ENCODE measurements at places on chromosomes 3 and 15.

- no peaks in the 10 kb centered on the region for H3K36me3 ChIP-seq
- no peaks in the 10 kb centered on the region for H3K27me3 ChIP-seq
- H3K4me3 ChIP-seq = no peak overlapping the region
- peaks cover 20% of the 10 kb centered on the region for H3K4me1 ChIP-seq
- peak overlapping the region; percentile 73 for H3K27ac ChIP-seq
- DNase-seq = no peak
Observed at GRCh38 chr3:71076361-71077002, 507.0 kb downstream of the FOXP1 start.

DNA sequence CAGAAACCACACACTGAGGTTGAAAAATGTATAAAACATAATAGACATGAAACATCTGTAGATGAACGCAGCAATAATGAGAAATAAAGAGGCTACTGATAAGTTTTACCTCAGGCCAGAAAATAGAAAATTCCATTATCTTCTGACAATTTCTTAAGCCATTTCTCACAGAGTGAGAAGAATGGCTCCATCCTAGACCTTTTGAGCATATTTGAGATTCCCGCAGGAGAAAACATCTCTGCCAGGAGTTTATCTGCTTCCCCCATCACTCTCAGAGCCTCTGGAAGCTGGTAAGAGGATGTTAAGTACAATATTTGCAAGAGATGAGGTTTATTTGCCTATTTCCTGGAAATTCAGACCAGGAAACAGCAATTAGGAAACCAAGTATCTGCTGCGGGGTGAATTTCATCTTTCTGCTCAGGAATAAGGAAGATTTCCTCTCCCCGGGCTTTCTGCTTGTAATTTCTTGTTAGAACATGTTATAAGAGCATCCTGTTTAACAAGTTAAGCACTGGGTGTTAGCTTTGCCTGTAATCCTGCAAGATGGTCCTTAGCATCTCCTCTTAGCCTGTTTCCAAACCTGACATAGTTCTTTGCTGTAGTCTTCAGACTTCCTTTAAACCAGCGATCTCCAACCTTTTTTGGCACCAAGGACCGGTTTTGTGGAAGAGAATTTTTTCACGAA lies 54.8 kb downstream of the ATP13A4 start:
- no peaks in the 10 kb centered on the region for H3K4me1 ChIP-seq
- H3K27me3 ChIP-seq = no peaks in the 10 kb centered on the region
- no peak overlapping the region for H3K4me3 ChIP-seq
- H3K36me3 ChIP-seq = no peaks in the 10 kb centered on the region
- H3K27ac ChIP-seq = no peak overlapping the region

DNA sequence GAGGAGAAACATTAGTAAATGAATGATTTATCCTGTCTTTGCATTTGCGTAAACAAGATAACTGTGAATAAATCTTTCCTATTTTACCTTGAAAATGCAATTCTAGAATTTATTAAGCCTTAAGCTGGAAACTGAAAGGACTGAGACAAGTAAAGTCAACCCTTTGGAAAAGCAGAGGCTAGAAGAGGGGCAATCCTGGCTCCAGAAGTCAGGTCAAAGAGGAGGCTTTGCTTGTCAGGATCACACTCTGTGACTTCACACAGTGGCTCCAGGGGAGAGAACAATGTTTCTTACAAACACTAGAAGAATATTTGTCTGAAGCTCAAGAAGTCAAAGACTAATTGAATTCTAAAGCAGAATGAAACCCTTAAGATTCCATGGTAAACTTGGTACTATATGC lies 530.4 kb downstream of the NAALADL2 start:
- H3K27ac ChIP-seq = no peak overlapping the region
- no peaks in the 10 kb centered on the region for H3K27me3 ChIP-seq
- no peak overlapping the region for H3K4me3 ChIP-seq
- DNase-seq = no peak
- H3K4me1 ChIP-seq = peaks cover 4% of the 10 kb centered on the region

DNA sequence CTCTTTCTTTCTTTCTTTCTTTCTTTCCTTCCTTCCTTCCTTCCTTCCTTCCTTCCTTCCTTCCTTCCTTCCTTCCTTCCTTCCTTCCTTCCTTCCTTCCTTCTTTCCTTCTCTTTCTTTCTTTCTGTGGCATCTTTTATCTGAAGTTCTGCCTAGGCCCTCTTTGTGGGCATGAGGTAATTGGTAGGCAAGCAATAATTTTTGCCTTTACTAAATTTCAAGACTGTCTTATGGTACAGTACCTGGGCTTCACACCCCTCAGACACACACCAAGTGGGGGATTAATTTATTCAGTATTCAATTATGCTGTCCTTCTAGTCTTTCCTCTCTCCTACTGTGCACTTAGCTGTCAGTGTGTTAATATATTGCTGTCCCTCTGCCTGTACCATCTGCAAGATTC lies 155.5 kb downstream of the OXSM start:
- H3K4me3 ChIP-seq = no peak overlapping the region
- H3K27me3 ChIP-seq = no peaks in the 10 kb centered on the region
- H3K4me1 ChIP-seq = no peaks in the 10 kb centered on the region

DNA sequence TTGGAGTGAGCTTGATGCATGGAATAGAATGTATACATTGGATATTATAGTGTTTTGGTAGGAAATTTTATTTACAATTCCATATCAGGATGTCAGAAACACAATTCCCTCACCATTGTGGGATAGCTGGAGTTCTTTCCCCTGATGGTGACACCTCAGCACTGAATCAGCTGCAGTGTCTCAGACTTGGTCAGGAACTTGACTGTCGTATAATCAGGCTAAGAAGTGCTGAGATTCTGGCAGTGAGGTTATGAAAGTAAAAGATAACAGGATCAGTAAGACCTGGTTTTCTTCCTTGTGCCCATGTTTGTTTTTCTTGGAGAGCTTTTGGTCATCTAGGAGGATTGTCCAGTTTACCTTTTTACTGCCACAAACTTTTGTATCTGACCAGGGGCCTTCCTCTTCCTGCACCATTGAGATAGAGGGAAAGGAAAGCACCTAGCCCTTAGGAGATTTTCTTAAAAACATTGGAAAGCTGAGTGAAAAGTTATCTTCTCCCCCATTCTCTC lies 27.3 kb upstream of the ST3GAL6 start:
- H3K27me3 ChIP-seq = no peaks in the 10 kb centered on the region
- H3K4me3 ChIP-seq = peak overlapping the region; percentile 84
- H3K4me1 ChIP-seq = peaks cover 6% of the 10 kb centered on the region

GRCh38 chr15:29792426-29793159 lies 29.7 kb downstream of the TJP1 start:
- H3K36me3 ChIP-seq = peaks cover 32% of the 10 kb centered on the region

DNA sequence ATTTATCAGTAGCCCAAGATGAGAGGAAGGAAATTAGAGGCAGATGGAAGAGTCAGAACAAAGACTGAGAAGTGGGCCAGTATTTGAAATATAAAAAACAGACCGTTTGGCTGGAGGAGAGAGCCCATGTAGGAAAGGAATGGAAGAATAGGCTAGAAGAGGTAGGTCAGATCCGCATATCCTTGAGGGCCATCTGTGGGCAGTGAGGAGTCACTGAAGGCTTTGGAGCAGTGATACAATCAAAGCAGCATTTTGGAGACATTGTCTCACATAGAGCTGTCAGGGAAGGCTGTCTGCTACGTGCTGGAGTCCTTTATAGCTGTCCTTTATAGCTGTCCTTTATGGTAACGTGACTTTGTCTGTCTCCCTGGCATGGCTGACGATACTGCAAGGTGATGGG lies 92.0 kb upstream of the VEPH1 start:
- no peaks in the 10 kb centered on the region for H3K27me3 ChIP-seq
- no peak overlapping the region for H3K4me3 ChIP-seq
- no peak overlapping the region for H3K27ac ChIP-seq

- no peaks in the 10 kb centered on the region for H3K27me3 ChIP-seq
- H3K4me1 ChIP-seq = no peaks in the 10 kb centered on the region
- no peak within 1 kb of the TSS for H3K27ac ChIP-seq
Observed at GRCh38 chr3:151203051-151203420, at the start of gene GPR171. Gene GPR171, minus strand, starts transcription at chr3:151203216. Its CDS starts 3,830 bp downstream, at chr3:151199386.

DNA sequence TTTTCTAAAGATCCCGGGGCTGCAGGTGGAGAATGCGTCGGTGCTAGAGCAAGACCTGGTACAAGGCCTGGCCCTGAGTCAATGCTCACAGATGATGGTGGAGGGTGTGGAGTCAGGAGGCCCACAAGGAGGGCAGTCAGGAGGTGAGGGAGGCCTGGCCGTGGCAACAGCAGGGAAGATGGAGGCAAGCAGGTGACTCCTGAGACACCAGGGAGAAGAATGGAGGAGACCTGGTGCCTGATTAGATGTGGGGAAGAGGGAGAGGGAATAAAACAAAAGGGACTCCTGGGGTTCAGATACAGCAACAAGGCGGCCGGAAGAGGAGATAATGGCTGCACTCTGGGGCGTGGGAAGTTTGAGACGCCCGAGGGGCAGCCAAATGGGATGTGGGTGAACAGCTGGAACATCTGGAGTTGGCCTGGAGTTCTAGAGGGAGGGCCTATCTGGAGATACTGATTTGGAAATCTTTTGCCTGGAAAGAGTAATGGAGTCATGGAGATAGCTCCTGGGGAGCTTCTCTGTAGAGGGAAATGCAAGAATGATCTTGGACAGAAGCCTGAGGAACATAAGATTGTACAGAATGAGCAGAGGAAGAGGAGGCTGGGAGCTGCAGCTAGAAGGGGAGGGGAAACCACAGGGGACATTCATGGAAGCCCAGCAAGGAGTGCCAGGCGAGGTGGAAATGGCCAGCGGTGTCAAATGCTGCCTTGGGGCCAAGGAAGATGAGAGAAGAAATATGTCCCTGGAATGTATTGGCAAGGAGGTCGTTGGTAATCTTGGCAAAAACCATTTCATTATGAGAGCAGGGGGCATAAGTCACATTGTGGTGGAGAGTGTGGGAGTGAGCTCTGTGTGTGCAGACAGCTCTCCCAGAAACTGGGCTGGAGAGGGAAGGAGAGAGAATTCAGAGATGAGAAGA lies 67.5 kb upstream of the CORO2B start:
- H3K4me1 ChIP-seq = no peaks in the 10 kb centered on the region
- no peaks in the 10 kb centered on the region for H3K36me3 ChIP-seq
- H3K27me3 ChIP-seq = no peaks in the 10 kb centered on the region

DNA sequence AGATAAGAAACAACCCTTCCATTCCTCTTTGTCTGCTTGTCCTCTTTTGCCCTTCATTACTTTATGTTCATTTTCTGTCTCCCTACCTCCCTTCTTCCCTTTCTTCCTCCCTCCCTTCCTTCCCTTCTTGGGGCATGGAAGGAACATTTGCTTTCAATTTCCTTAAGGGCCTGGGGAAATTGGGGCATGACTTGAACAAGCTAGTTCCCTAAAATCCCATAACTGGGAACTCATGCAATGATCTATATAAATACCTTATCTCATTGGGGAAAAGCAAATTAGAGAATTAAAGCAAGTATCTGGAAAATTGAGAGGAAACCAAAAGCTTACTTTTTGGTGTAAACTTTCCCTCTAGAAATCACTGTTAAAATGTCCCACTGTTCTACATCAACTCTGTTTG lies 35.7 kb downstream of the BOC start:
- no peak for DNase-seq
- H3K4me1 ChIP-seq = peaks cover 42% of the 10 kb centered on the region
- H3K27me3 ChIP-seq = no peaks in the 10 kb centered on the region
- H3K27ac ChIP-seq = no peak overlapping the region
- H3K36me3 ChIP-seq = no peaks in the 10 kb centered on the region

- no peak for DNase-seq
- H3K4me3 ChIP-seq = no peak overlapping the region
- no peaks in the 10 kb centered on the region for H3K27me3 ChIP-seq
- no peaks in the 10 kb centered on the region for H3K4me1 ChIP-seq
- H3K27ac ChIP-seq = no peak overlapping the region
Observed at GRCh38 chr15:57789225-57789624, 82.7 kb downstream of the POLR2M start.

DNA sequence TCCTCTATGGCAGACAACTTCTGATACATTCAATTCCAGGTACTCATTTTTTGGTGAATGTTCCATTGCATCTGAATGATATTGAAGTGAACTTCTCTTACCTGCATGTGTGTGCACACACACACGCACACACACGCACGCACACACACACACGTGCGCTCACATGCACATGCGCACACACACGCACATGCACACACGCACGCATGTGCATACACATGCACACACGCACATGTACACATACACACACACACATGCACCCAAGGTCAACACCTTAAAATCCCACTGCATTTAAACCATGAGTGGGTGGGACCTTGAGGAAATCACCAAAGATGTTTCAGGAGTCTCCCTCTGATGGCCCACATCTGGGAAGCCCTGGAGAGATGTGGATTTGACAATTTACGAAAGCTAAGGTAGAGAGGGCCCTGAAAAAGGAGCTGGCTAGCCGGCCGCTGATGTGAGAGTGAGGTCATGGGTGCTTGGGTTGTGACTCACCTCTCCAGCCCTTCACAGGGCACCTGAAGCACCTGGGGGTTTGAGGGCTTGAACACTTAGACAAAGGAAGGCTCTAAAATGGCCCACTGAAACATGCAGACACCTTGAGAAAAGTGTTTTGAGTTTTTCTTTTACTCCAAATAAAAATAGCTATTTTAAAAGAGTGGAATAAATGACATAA lies 269.1 kb upstream of the LRRFIP2 start:
- no peaks in the 10 kb centered on the region for H3K4me1 ChIP-seq
- no peak overlapping the region for H3K4me3 ChIP-seq
- no peak overlapping the region for H3K27ac ChIP-seq
- no peak for DNase-seq
- no peaks in the 10 kb centered on the region for H3K36me3 ChIP-seq
- peaks cover 12% of the 10 kb centered on the region for H3K27me3 ChIP-seq

DNA sequence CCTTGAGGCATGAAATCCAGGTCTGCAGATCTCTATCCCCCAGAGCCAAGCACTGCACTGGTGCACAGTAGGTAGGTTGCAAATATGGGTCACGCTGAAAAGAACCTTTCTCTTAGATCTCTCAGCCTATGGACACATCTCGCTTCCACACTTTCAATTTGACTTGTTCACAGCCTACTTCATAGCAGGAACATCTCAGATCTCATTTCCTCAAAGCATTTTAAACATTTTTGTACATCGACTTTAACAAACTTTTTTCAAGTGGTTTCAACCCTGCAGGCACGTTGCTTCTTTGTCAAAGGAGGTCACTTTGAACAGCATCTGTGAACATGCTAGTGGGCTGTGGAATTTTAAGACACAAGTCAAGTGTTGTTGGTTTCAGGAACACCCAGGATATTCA lies 76.0 kb downstream of the SLC12A8 start:
- H3K27me3 ChIP-seq = no peaks in the 10 kb centered on the region
- no peak for DNase-seq
- H3K36me3 ChIP-seq = no peaks in the 10 kb centered on the region
- peaks cover 16% of the 10 kb centered on the region for H3K4me1 ChIP-seq
- no peak overlapping the region for H3K27ac ChIP-seq

GRCh38 chr15:37933666-37934065 lies 774 bp upstream of the TMCO5A start:
- no peaks in the 10 kb centered on the region for H3K36me3 ChIP-seq
- H3K4me1 ChIP-seq = no peaks in the 10 kb centered on the region
- H3K4me3 ChIP-seq = no peak overlapping the region
- DNase-seq = no peak
- no peaks in the 10 kb centered on the region for H3K27me3 ChIP-seq

- H3K27me3 ChIP-seq = no peaks in the 10 kb centered on the region
- H3K36me3 ChIP-seq = no peaks in the 10 kb centered on the region
- peaks cover 4% of the 10 kb centered on the region for H3K4me1 ChIP-seq
- peak overlapping the region; percentile 86 for H3K27ac ChIP-seq
- H3K4me3 ChIP-seq = no peak overlapping the region
- DNase-seq = no peak
Observed at GRCh38 chr15:90681056-90681455, 36.1 kb upstream of the BLM start.

Measured in SK-N-SH (cell line).